ENCODE measurements at places on chromosomes 4 and X.

GRCh38 chr4:100422894-100423293, 94.9 kb downstream of the EMCN start:
- no peak for DNase-seq

DNA sequence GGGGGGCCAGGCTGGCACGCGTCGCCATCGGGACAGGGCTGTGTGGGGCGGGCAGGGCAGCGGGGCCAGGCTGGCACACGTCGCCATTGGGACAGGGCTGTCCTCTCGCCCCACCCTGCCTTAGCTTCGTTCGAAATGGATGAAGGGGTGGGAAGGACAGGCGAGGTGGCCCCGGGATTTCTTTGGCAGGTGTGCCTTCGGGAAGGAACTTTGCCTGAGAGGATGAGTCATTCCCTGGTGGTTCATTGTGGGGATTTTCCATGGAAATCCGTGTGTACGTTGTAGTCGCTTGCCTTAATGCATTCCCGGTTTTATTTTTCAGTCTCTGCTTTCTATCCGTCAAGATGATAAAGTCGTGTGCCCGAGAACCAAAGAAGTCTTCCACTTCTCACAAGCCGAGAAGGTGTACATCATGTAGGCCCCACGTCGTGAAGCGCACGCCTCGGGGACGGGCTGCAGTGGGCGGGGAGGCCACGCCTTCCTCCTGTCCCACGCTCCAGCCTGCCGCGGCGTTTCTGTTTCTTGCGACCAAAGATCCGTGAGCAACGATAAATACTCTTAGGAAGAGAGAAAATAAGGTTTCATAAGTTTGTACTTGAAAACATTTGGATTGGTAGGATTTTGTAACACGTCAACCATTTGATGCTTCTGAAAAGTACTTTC, 8.1 kb upstream of the UVSSA start:
- DNase-seq: no peak

- DNase-seq: peak; percentile 68
These were observed 2.5 kb upstream of the BRWD3 start for GRCh38 chrX:80812176-80812575.

DNA sequence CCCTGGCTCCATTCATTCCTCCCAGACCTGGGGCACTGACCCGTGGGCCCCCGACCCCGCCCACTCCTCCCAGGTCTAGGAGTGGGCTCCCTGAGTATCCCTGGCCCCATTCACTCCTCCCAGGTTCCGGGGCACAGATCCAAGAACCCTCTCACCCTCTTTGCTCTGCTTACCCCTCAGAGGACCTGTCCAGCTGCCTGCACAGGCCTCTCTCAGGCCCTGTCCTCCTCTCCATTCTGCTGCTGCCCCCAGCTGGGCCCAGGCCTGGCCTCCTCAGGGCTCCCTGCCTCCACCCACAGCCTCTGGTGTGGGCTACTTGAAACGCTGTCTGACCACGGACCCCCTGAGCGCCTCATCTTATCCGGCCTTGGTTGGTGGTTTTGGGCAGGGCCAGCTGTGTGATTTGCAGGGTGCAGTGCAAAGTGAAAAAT, 217.7 kb upstream of the PSAPL1 start:
- DNase-seq: no peak

DNA sequence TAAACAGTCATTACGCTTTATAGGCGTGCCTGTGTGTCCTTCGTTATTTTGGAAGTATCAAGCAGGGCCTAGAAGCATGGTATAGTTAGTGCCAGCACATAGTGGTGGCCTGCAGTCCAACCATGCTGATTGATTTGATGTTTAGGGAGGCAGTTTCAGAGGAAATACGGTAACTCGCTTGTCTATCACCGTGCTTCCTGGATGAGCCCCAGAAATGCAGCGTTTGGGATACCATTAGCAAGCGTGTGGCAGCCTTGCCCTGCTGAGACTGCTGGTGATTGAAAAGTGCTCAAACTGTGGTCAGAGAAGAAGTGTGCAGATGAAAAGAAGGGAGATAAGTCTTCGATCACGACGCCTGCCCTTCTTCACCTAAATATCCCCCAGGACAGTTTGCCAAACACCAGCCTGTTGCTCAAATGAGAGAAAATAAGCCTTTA, 158.4 kb downstream of the CHIC2 start:
- DNase-seq: no peak

All from Right ventricle myocardium inferior (tissue), 1 donor.